ENCODE measurements at places on chromosomes 5 and 9. TPM values are rescaled to one million over a fixed set of nuclear protein-coding genes. Genes with fewer than 3 reads are reported as not detected.

LRRTM2 gene
- total RNA-seq: 2.1 TPM

MARCOL gene
- total RNA-seq: not detected

PCA3 gene
- total RNA-seq: not detected

PCDHGB1 gene
- total RNA-seq: 1.1 TPM

PCDHA10 gene
- total RNA-seq: 0.34 TPM

ASPN gene
- 2.0 TPM for total RNA-seq

UBTD2 gene
- total RNA-seq: 8.5 TPM

EIF4E1B gene
- not detected for total RNA-seq

TEK gene
- 53.1 TPM for total RNA-seq

CATSPER3 gene
- total RNA-seq: 0.89 TPM

IFNA21 gene
- total RNA-seq: not detected

KIAA0825 gene
- total RNA-seq: 11.2 TPM

BHMT2 gene
- 0.35 TPM for total RNA-seq

ADAMTSL2 gene
- 5.7 TPM for total RNA-seq

CHSY3 gene
- 3.0 TPM for total RNA-seq

CEP78 gene
- 15.4 TPM for total RNA-seq

TAF11L5 gene
- total RNA-seq: not detected

LIFR gene
- 160 TPM for total RNA-seq

SPAG8 gene
- 1.1 TPM for total RNA-seq

CNTLN gene
- 8.7 TPM for total RNA-seq

G3BP1 gene
- total RNA-seq: 149 TPM

CFAP90 gene
- total RNA-seq: not detected

LHX3 gene
- not detected for total RNA-seq

NUTM2G gene
- not detected for total RNA-seq

STC2 gene
- total RNA-seq: 46.1 TPM

AQP7 gene
- total RNA-seq: 3.2 TPM

BSPRY gene
- total RNA-seq: 0.54 TPM

SLC22A4 gene
- 25.1 TPM for total RNA-seq

CCDC180 gene
- total RNA-seq: 8.4 TPM

PTGS1 gene
- total RNA-seq: 18.6 TPM

EGFL7 gene
- total RNA-seq: 196 TPM

PLAC8L1 gene
- not detected for total RNA-seq

LECT2 gene
- not detected for total RNA-seq

NRG2 gene
- 4.1 TPM for total RNA-seq

ADAM19 gene
- 51.3 TPM for total RNA-seq

LCN9 gene
- total RNA-seq: not detected

All from spleen (tissue), 13 donors.